ENCODE measurements at places on chromosomes 3 and 15. TPM values are rescaled to one million over a fixed set of nuclear protein-coding genes. Genes with fewer than 3 reads are reported as not detected.

ROPN1B gene
- total RNA-seq = not detected

MB21D2 gene
- total RNA-seq = 6.1 TPM

CALML4 gene
- 3.6 TPM for total RNA-seq

CSTA gene
- 2.6 TPM for total RNA-seq

SNRPA1 gene
- total RNA-seq = 26.3 TPM

MYL3 gene
- total RNA-seq = not detected

CHSY1 gene
- total RNA-seq = 43.2 TPM
